ENCODE measurements at places on chromosomes 12 and 14.

GRCh38 chr14:99745307-99745951 is 47.8 kb upstream of the EML1 start:
- no peak for DNase-seq

GRCh38 chr12:57460468-57460784 is 841 bp downstream of the GLI1 start:
- DNase-seq: no peak

DNA sequence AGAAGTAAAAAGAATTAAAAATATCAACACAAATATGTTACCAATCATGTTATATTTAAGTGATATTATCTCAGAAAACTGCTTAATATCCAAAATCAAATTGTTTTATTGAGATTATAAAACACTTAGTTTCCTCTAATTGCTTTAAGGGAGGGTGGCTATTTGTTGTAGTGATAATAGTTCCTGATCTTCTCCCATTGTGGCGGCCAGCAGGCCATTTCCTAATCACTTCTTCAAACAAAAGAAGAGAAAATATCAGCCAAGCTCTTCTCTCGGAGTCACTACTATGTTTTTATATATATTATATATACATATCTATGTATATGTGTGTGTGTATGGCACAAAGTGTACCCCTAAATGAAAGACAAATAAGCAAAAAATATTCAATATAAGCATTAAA is 31.5 kb downstream of the ERO1A start:
- no peak for DNase-seq

DNA sequence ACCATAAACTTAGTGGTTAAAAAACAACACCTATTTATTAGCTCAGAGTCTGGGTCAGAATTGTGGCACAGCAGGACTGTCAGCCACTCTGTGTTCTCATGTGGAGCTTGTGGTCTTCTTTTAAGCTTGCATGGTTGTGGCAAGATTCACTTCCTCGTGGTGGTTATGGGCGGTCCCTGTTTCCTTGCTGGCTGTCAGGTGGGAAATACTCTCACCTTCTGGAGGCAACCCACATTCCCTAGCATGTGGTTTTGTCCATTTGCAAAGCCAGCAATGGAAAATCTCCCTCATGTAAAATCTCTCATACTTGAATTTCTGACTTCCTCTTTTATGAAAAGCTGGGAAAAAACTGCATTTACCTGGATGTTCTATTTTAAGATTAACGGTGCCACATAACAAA is 229.8 kb downstream of the ALX1 start:
- DNase-seq: no peak

- DNase-seq: no peak
These were observed 10.5 kb upstream of the ZDHHC22 start for GRCh38 chr14:77151918-77152588.

DNA sequence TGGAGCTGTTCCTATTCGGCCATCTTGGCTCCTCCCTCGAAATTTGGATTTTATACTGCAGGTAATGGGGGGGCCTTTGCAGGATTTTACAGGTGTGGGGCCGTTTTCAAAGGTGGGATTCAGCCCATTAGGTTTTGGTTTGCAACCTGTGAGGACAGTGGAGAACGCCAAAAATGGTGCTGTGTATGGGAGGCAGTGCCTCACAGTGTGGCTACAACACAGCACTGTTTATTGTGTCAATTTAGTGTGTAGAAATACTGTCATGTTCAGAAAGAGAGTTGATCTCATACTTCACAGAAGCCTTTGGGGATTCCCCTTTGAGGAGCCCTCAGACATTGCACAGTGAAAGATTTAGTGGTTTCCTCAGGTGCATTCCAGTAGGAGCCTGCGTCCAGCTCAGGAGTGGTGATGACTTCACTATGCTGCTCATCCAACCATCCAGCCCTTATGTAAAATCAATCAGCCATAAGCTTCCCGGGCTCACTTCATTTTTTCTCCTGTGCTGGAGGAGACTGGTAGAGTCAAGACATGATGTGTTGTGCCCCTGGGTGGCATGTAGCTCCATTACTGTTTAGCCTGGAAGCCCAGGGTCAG is 92.7 kb upstream of the PRMT8 start:
- no peak for DNase-seq

- no peak for DNase-seq
These were observed 8.2 kb downstream of the SINHCAF start for GRCh38 chr12:31317471-31318395.

GRCh38 chr12:107356266-107356936 is 263.1 kb upstream of the CRY1 start:
- no peak for DNase-seq

DNA sequence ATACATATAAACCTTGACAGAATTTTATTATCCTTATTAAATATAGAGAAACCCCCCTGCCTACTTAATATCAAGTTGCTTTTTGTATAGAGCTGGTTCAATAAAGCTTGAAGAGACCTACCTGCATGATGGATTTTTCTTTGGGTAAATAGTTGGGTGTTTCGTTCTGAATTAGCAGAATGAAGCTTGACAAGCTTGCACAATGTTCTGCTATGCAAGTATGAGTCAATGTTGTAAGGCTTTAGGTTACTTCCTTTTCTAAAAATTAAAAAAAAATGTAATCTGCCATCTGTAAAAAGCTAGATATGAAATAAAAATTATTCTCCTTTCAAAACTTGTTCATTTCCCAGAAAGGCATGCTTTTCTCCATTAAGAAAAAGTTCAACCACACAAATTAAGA is 1662.6 kb upstream of the SEL1L start:
- no peak for DNase-seq

DNA sequence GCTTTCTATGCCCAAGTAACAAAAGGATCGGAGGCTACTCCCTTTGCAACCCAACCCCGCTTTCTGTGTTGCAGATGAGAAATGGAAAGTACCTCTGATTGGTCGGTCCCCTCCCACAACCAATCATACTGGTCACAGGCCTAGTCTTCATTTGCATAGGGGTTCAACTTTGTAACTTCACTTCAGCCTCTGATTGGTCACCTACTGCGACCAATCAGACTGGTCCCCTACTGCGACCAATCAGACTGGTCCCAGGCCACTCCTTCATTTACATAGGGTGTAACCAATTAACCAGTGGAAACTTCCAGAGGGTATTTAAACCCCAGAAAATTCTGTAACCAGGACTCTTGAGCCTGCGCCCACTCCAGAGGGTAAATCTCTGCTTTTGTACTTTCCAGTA is 906.4 kb upstream of the TMEM132C start:
- no peak for DNase-seq

Measured in activated CD4-positive, CD25-positive, alpha-beta regulatory T cell (primary cell).